ENCODE measurements at places on chromosomes 5 and 9.

DNA sequence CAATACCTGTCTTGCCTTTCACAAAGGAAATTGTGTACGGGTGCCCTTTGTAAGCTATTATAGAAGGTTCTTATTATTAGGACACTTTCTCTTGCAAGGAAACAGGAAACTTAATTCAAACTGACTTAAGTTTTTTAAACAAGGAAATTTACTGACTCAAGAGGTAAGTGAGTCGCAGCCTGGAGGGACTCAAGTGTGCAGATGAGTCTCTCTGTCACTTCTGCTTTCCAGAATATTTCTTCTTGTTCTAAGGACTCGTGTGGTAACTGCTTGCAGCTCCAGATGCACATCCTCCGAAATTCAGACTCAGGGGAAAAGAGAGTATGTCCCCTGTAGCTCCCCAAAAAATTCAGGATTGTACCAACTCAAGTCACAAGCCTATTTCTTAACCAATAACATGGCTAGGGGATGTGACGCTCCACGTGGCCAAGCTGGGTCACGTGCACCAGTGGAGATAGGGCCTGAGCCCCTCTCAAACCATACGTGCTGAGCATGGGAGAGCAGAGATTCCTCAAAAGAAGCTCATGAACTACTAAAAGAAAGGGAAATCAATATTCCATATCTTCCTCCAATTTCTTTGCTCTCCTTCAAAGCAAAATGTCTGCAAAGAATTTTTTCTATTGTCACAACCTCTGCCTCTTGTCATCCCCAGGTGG, 49.2 kb upstream of the ERCC6L2 start:
- DNase-seq: no peak

DNA sequence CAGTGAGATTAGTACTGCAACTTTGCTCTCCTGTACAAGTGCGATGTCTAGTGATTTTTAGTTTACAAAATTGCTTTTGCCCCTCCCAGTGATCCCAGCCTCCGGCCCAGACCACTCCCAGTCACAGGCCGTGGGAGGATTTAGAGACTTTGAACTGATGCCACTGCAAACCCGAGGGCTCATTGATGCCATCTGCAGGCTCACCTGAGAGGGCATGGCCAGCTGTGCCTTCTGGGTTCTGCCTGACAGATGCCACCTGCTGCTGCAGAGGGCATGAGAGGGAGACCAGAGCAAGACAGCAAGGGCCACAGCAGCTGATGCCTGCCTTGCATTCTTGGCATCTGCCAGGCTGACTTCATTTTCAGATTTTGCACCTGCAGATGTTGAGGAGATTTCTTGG, 593.8 kb downstream of the CDK5RAP2 start:
- DNase-seq: no peak

DNA sequence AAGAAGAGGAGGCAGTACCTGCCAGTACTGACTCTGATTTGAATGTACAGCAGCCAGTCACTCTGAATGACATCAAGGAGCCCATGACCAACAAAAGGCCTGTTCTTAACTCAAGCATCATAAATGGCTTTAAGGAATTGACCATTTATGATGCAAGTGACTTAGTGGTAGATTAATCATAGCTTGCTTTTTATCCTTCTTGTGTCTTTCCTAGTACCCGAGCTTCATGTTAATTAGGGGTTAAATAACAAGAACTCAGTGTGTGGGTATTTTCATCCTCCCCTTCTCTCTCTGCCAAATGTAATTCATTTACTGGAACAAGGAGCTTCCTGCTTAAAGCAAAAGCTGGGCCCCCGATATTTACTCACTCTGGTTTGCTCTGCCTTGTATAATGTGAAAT, 146.5 kb downstream of the UNC13B start:
- no peak for DNase-seq

- DNase-seq: no peak
These were observed 133.1 kb upstream of the POU5F2 start for GRCh38 chr5:93874491-93874890.

DNA sequence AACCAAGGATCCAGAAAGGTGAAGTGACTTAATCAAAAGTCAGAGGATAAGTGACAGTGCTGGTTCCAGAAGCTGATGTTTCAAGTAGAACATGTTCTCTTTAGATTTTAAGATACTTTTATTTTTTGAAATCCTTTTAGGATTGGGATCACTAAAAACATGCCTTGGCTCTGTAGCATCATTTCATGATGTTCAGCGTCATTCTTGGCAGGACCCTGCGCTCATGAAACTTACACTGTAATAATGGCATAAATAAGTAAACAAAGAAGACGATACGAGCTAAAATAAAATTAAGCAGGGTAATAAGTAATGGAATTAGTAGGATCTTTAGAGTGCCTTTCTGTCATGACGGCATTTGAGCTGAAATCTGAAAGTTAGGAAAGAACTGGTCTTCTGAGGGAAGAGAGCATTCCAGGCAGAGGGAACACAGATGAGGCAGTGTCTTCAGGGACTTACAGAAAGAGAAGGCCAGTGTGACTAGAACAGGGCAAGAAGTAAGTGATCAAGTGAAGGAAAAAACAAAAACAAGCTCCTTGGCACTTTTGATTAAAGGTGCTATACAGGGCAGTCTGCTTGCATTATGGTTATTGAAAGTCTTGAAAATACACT, 19.9 kb downstream of the CTNNA1 start:
- DNase-seq: no peak

DNA sequence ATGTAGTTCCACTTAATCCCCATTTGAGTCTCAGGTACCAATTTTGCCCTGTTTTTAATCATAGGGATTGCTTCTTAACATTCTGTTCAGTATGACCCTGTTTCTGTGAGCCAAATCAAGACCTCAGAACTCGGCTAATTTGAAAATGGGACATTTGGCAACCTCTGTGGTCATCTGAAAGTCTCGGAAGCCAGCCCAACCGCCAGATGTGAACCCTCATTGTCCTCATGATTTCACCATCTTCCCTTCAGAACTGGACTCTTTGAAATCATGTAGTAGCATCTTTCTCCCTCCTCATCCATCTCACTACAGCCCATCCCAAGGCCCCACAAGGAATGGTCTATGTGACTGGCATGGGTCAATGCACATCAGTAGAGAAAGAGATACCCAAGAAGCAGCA, 88.9 kb downstream of the S1PR3 start:
- no peak for DNase-seq

DNA sequence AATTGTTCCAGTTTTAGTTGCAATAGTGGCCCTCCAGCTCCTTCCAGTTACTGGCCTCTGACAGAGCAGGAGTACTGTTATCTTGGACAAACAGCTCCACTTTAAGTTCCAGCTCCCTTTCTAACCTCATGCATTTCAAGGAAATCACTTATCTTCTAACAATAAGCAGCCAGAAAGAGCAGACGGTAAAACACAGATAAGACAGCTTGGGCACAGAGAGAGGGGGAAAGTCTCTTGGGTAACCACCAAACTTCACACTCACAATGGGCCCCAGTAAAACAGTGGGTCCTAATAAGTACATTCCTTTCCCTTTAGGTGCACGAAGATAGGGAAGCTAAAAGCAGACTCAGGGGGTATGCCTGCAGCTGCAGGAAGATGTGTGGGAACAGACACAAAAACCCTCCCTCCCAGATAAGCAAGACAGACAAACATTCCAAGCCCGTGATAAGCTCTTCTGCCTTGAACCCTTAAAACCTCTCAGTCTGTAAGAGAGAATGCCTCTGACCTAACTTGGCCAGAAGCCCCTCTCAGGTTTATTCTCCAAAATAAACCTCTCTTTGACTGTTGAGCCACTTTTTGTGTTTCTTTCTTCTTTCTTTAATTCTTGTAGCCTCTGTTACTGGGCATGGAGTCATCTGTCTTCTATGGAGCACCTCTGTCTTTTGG, 30.8 kb downstream of the OR1J1 start:
- DNase-seq: no peak

- no peak for DNase-seq
These were observed 509.4 kb downstream of the ISL1 start for GRCh38 chr5:51892680-51893079.

DNA sequence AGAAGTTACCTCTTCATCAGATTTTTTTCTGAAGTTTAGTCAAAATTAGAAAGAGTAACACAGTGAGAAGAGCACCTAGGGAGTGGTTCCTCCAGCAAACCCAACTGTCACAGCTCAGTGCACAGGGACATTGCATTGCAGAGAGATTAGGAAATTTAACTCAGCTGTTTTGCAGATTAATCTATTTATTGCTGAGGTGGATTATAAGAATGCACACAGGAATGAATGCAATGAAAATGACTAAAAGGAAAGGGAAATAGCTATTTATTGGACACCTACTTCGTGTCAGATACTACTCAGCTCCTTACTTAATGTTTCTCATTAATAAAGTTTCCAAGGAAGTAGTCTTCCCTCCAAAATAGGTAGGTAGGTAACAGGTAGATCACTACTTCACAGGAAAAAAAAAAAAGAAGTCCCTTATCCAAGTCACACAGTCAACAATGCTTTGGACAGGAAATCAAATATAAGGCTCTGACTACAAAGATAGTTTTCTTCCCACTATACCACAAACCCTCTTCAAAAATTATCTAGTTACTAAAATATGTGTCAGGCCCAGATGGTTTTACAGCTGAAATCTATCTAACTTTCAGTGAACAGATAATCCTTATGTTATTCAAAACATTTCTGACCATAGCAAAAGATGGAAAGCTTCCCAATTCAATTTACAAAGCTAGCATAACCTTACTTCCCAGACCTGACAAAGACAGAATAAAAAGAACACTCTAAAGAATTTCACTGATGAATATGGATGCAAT, 442.2 kb upstream of the MPDZ start:
- no peak for DNase-seq

- no peak for DNase-seq
These were observed 318.4 kb downstream of the MAN2A1 start for GRCh38 chr5:110008131-110008530.

DNA sequence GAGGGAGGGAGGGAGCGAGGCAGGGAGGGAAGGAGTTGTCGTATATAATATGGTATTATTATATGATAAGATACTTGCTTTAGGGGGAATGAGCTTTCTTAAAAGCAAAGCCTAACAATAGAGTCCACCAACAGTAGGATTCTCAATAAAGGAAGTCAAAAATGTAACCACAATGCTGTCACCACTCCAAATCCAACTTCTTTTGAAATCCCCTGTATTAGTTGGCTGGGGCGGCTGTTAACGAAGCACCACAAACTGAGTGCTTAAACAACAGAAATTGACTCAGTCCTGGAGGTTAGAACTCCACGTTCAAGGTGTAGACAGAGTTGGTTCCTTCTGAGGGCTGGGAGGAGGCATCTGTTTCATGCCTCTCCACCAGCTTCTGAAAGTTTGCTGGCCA, 23.1 kb downstream of the GAS1 start:
- DNase-seq: no peak

DNA sequence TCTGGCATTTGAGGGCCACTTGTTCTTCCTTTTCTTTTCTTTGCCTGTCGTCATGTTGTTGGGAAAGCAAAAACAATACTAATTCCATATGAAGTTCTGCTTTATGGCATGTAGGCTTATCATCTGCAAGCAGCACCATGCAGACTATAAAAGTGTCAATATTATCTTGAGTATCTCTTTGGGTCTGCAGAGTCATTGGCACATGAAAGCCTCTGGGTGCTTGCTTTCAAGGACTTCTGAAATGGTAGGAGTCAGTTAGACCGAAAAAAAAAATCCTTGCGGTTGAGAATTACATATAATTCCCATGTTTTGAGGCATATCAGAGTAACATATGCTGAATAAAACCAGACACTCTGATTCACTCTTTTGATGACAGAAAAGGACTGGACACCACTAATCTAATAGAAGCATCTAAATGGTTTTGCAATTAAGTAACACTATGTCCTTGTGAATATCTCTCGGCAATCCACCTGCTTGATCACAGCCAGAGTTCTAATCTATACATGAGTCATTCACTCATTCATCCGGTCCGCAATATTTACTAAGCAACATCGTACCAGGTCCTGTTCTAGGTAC, 44.4 kb downstream of the GNAQ start:
- DNase-seq: no peak

DNA sequence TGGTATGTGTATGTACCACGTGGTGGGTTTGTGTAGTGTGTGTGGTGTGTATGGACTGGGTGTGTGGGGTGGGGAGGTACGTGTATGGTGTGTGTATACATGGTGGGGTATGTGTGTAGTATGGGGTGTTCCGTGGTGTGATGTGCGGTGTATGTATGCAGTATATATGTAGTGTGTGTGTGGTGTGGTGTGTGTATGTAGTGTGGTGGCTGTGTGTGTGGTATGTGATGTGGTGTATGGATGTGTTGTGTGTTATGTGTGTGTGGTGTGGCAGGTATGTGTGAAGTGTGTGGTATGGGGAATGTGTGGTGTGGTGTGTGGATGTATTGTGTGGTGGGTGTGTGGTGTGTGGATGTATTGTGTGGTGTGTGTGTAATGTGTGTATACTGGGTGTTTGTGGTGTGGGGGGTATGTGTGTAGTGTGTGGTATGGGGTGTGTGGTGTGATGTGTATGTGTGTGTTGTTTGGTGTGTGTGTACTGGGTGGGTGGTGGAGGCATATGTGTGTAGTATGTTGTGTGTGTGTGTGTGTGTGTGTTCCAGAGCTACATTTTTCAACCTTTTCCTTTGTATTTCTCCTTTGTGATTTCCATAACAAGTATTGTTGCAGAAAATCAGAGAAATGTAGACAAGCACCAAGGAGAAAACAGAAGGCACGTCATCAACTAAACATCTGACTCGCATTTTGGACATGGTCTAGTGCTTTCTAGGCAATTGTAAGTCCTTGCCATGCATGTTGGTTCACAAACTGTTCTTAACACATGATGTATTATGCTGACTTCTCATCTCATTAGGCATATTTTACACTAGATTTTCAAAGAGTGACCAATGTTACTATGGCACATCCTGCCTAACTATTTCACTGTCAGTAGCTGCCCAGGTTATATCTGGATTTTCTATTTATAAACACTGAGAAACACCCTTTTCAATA, 13.2 kb downstream of the SEMA4D start:
- no peak for DNase-seq

DNA sequence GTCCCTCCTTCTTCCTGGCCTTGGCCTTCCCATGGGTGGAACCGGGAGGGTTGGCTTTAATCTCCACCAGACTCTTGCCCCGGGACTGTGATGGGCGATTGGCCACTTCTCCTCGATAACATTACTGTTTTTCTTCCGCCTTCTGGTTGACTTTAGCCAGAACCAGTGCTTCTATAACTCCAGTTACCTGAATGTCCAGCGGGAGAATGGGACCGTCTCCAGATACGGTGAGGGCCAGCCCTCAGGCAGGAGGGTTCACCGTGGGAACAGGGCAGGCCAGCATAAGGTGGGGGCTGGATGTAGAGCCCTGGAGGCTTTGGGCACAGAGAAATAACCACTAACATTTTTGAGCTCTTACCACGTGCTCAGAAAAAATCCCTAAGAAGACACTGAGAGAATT, 967 bp downstream of the ORM2 start:
- no peak for DNase-seq

- DNase-seq: no peak
These were observed 174.2 kb upstream of the IER5L start for GRCh38 chr9:129352146-129352865.

- DNase-seq: no peak
These were observed 140.6 kb upstream of the LIFR start for GRCh38 chr5:38697013-38697412.

DNA sequence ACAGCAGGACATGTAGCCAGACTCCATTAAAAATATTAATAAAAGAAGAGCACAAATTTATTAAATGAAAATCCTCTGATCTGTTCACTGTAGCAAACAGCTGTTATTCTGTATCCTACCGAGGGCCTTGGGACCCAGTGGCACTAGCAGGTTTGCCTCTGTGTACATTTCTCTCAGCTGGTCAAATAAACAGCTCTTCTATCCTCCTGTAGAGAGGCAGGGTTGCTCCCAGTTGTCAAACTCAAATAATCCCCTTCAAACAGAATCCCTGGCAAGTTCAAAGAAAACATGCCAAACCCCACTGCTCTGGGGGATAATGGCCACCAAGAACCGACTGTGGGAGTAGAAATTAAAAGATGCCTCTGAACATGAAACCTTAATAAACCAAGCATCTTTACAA, 1262.0 kb upstream of the DMAC1 start:
- no peak for DNase-seq
